ENCODE measurements at places on chromosomes 7 and 10.

- no peak for DNase-seq
Observed at GRCh38 chr10:96834120-96834519, 2.0 kb downstream of the LCOR start.

- no peak for DNase-seq
Observed at GRCh38 chr7:102450242-102450641, 14.4 kb downstream of the ALKBH4 start.

DNA sequence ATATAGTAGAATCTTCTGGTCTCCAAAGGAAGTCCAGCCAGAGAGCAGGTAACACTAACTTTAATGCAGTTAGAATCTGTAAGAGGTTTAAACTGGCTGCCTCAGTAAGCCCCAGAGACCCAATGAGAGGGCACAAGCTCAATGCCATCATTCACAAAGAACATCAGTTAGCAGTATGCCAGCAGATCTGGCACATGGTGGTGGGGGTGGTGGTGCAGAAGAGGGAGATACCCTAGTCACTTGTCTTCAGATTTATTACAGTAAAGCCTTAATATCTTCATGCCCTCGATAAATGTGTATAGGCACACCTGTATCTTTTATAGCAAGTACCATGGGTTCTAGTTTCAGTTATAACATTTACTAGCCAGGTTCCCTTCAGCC lies 86.2 kb downstream of the SORBS1 start:
- no peak for DNase-seq

DNA sequence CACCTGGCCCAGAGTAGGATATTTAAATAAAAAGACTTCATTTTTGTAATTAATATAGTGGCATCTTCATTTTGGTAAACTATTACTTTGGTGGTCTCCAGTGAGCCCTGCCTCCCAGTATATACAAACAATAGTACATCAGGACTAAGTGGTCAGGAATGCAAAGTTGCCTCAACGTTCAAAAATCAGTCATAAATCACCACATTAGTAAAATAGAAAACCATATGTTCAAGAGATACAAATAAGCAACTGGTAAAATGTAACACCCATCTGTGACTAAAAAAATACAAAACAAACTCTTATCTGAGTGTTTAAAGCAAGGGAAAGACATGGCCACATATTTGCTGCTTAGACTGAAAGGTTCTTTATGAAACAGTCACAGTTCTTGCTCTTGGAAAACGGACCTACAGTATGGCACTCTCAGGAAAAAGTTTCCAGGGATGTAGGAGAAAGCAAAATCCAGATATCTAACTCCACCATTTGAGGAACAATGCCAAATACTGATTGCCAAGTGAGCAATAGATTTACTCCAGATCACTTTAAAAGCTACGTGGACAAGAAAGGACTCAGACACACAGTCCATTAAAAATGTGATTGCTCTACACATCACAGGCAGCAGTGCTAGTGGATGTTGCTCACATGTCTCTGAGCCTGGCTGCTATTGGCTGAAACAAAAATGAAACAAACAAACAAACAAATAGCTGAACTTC lies 15.1 kb upstream of the RHOBTB1 start:
- no peak for DNase-seq

DNA sequence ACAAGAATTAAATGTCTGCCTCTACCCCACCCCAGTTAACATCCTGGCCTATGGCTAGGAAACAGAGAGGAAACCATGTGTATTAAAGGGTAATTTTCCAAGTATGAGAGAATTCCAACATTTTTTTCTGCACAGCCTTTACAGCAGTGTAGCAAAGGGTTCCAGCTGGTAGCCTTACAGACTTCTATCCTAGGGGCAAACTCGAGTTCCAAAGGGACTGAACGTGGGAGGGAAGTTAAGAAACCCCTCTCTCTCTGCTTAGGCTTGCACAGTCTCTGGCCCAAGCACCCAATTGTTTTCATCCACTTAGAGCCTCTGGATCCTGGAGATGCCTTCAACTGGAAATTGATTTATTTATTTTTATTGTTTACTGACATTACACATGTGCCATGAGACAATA lies 60.3 kb downstream of the SLC16A12 start:
- DNase-seq: no peak

DNA sequence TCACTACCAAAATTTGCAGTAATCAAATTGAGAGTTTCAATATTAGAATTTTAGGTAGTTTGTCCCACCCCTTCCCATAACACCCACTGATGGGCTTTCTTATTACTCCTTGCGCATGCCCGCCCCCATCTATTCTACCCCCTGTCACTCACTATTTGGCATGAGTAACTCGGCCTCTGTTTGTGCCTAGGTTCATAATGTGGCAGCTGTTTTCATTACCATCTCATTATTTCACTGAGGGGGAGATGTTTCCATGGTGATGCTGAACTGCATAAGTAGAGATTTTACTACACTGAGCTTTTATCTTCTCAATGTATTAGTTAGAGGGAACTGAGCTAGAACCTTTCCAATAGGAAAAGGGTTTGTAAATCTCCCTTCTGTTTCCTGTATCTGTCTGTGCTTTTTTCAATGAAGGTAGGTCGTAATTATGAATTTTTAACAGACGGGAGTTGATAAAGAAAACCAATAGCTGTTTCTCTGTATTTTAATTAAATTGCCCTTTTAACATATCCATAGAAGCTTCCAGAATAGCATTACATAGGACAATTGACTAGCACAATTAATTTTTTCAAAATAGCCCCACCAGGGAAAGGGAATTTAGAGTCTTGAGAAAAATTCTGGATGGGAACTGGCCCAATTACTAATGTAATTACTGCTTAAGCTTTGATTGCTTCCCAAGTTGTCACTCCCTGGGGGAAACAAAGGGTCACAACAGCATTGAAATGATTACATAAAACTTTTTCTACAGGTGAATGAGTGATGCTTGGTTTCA lies 33.4 kb downstream of the PRPS1L1 start:
- no peak for DNase-seq

- DNase-seq: no peak
Observed at GRCh38 chr7:51154201-51154600, 162.4 kb downstream of the COBL start.

DNA sequence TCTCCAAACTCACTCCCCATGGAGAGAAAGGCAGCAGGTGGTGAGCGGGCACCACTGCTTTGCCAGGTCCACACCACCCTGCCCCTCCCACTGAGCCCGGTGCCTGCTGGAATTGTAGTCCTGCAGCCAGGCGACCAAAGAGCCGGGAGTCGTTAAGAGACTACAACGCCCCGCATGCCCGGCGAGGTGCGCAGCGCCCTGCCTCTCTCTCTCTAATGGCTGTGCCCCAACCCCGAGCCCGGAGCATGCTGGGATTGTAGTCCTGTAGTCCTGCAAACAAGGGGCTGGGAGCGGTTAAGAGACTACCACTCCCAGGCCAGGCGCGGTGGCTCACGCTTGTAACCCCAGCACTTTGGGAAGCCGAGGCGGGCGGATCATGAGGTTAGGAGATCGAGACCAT lies 8.1 kb upstream of the ZNF727 start:
- no peak for DNase-seq

- no peak for DNase-seq
Observed at GRCh38 chr10:13238271-13239077, 4.3 kb upstream of the UCMA start.

GRCh38 chr7:10128748-10129147 lies 844.9 kb upstream of the PHF14 start:
- no peak for DNase-seq

- DNase-seq: no peak
Observed at GRCh38 chr10:98380493-98381339, 34.3 kb downstream of the PYROXD2 start.

Data from HEK293T (cell line).